ENCODE measurements at places on chromosomes 5 and 9. TPM values are rescaled to one million over a fixed set of nuclear protein-coding genes. Genes with fewer than 3 reads are reported as not detected.

Gene ARHGEF37
- 1.7 TPM for total RNA-seq

DNA sequence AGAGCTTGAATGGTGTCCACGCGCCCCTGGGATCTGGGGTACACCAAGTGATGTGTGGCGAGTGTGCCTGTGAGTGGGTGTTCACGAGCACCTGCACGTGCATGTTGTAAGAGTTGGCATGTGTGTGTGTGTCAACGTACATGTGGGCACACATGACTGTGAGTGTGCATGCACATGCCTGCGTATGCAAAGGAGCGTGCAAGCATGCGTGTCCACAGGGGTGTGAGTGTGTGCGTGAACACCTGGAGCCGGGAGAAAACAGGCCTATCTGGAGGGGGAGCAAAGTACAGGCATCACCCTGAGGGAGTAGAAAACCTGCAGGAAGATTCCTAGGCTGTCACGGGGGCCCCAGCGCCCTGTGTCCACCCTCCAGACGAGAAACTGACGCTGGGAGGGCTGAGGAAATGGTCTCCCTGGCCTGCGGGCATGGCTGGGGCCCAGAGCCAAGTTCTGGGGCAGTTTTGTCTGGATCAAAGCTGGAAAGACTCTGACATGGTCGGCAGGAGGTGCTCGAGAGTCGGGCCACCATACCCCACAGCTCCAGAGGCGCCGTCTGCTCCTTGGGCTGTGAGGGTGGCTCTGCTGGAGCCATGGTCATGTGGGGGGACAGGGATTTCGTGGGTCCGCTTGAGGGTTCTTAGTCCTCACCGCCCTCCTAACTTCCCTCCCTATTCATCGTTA lies 31.8 kb downstream of the PTGES start:
- peaks cover 8% of the 10 kb centered on the region for H3K4me1 ChIP-seq
- DNase-seq, result no peak
- H3K27me3 ChIP-seq, result no peaks in the 10 kb centered on the region
- no peak overlapping the region for H3K27ac ChIP-seq
- H3K4me3 ChIP-seq, result no peak overlapping the region

GRCh38 chr9:124857533-124858162 lies 4.1 kb downstream of the RPL35 start:
- H3K27ac ChIP-seq, result no peak overlapping the region
- H3K27me3 ChIP-seq, result no peaks in the 10 kb centered on the region
- peaks cover 25% of the 10 kb centered on the region for H3K4me1 ChIP-seq
- peaks cover 50% of the 10 kb centered on the region for H3K36me3 ChIP-seq
- no peak overlapping the region for H3K4me3 ChIP-seq

DNA sequence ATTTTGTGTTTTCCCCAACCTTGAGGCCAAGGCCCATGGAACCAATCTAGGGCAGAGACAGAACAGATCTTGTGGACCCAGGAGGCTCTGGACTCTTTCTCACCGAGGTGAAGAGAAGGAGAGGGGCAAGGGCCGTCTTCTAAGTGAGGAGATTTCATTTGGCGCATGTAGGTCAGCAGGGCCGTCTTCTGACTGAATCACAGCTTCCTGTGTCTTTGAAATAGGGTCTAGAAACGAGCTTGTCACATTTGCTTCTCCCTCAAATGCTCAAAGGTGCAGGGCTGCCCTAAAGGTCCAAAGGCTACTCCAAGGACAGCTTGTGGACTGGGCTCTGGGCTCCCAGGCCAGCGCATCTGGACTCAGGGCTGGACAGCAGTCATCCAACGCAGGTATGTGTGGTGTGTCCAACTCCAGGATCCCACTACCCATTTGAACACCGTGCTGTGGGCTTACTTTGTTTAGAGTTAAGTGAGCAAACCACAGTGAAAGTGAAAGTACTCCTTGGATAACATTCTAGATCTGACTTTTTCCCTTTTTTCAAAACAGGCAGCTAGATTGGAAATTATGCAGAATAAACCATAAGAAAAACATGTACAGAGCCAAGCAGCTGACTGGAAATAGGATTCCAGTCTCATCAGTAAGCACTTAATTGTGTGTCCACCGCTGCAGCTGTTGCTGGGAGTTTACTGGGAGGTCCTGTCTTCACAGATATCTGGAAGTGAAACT lies 357.0 kb downstream of the GADD45G start:
- H3K4me3 ChIP-seq, result no peak overlapping the region
- no peak for DNase-seq
- no peaks in the 10 kb centered on the region for H3K36me3 ChIP-seq
- no peaks in the 10 kb centered on the region for H3K27me3 ChIP-seq
- no peak overlapping the region for H3K27ac ChIP-seq

DNA sequence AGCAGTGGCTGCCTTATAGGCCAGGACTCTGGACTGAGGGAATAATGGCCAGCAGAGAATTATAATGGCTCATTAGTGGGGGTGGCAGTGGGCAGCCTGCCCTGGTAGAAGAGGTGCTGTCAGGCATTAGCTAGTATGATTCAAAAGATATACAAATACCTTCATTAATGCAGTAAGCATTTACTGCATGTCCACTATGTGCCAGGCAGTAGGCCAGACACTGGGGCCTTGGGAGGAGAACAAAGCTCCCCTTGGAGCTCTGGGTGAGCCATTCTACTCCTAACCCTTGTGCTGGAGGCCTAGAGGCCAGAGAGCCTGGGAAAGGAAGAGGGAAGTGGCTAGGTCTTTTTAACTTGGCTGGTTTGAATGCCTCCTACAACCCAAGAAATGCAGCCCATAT lies 2.0 kb upstream of the GARNL3 start:
- no peak overlapping the region for H3K27ac ChIP-seq
- no peak for DNase-seq
- H3K36me3 ChIP-seq, result no peaks in the 10 kb centered on the region
- H3K27me3 ChIP-seq, result no peaks in the 10 kb centered on the region
- no peak overlapping the region for H3K4me3 ChIP-seq
- H3K4me1 ChIP-seq, result peaks cover 19% of the 10 kb centered on the region

DNA sequence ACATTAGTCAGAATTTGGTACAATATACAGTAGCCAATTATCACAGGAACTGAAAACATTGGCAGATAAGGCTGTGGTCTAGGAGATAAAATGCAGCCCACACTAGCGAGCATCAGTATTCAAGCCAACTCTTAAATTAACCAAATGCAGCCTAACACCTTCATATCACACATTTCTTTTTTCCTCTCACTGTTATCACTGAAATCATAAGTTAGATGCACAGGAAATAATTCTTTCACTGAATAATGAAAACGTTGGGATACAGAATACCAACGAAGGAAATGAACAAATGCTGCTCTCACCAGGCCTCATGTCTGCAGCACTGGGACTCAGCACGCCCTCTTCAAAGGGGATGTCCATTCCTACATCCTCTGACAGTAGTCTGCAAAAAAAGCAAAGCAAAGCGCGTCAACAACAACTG lies 109.1 kb upstream of the PCA3 start:
- H3K4me3 ChIP-seq, result no peak overlapping the region
- H3K27me3 ChIP-seq, result no peaks in the 10 kb centered on the region
- no peaks in the 10 kb centered on the region for H3K36me3 ChIP-seq
- H3K27ac ChIP-seq, result no peak overlapping the region
- H3K4me1 ChIP-seq, result no peaks in the 10 kb centered on the region
- no peak for DNase-seq

DNA sequence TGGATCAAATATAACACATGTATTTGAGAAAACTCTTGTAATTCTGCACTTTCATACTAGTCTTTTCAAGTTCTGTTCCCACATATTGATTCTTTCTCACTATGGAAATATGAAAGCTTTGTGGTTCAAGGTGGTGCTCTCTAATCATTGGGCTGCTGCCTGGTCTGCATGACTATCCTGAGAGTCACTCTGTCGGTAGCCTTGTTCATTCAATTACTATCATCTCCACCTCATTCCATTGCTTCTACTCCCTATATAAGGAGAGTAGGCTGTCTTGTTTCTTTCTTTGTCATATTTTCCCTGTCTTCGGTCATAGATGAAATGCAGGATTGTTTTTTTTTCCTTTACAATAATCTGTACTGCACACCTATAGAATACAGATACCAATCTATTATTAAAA lies 341.4 kb upstream of the ACTBL2 start:
- H3K4me1 ChIP-seq, result peaks cover 14% of the 10 kb centered on the region
- H3K27me3 ChIP-seq, result no peaks in the 10 kb centered on the region
- no peaks in the 10 kb centered on the region for H3K36me3 ChIP-seq
- H3K4me3 ChIP-seq, result no peak overlapping the region

Gene REEP2
- 14.6 TPM for total RNA-seq

Gene MACIR
- 23.4 TPM for total RNA-seq

- no peak overlapping the region for H3K27ac ChIP-seq
- no peaks in the 10 kb centered on the region for H3K36me3 ChIP-seq
- no peak for DNase-seq
- no peaks in the 10 kb centered on the region for H3K4me1 ChIP-seq
- no peaks in the 10 kb centered on the region for H3K27me3 ChIP-seq
Measured at GRCh38 chr5:27830546-27830945, 792.2 kb upstream of the CDH9 start.

DNA sequence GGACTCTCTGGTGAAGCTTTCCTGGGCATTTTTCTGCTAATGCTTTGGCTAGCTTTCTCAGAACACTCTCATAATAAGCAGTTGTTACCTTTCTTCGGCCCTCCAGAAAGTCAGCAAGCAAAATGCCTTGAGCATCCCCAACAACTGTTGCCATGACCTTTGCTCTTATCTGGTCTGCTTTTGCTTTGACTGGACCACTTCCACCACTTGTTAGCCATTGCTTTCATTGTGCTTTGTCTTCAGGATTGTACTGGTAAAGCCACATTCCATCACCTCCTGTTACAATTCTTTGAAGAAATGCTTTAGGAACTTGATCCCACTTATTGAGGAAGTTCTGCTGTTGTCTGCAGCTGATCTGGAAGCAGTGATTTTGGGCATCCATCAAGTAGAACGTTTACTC lies 35.7 kb downstream of the RAD50 start:
- DNase-seq, result no peak
- H3K36me3 ChIP-seq, result peaks cover 51% of the 10 kb centered on the region
- no peak overlapping the region for H3K4me3 ChIP-seq

DNA sequence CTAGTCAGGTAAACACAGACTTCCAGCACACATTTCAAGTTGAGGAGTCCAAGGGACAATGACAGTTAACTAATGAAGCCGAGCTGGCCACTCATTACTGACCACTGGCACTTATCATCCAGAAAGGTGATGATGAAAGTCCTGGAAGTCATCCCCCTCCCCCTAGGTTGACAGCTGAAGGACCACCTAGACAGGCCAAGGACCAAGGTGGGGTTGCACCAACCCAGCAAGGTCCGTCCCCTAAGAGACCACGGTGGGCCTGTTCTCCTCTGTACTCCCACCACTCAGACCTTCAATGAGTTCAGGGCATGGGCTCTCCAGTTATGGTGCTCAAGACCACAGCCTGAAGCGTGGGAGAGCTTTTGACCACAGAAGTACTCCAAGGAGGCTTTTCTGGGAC lies 13.2 kb downstream of the P4HA2 start:
- no peaks in the 10 kb centered on the region for H3K27me3 ChIP-seq
- no peak for DNase-seq
- no peak overlapping the region for H3K27ac ChIP-seq
- H3K36me3 ChIP-seq, result no peaks in the 10 kb centered on the region
- H3K4me3 ChIP-seq, result no peak overlapping the region
- H3K4me1 ChIP-seq, result no peaks in the 10 kb centered on the region

GRCh38 chr5:113384782-113385285 lies 50.0 kb downstream of the TSSK1B start:
- peaks cover 7% of the 10 kb centered on the region for H3K4me1 ChIP-seq
- no peaks in the 10 kb centered on the region for H3K36me3 ChIP-seq
- H3K4me3 ChIP-seq, result no peak overlapping the region
- peaks cover 8% of the 10 kb centered on the region for H3K27me3 ChIP-seq
- no peak overlapping the region for H3K27ac ChIP-seq

GRCh38 chr5:162372256-162372655 lies 304.7 kb downstream of the GABRG2 start:
- no peaks in the 10 kb centered on the region for H3K27me3 ChIP-seq
- no peak for DNase-seq
- H3K27ac ChIP-seq, result no peak overlapping the region

Gene LCN1
- total RNA-seq, result not detected

Gene CYLC2
- total RNA-seq, result not detected

Gene SEMA5A
- 0.20 TPM for total RNA-seq

Gene BTNL3
- total RNA-seq, result not detected

DNA sequence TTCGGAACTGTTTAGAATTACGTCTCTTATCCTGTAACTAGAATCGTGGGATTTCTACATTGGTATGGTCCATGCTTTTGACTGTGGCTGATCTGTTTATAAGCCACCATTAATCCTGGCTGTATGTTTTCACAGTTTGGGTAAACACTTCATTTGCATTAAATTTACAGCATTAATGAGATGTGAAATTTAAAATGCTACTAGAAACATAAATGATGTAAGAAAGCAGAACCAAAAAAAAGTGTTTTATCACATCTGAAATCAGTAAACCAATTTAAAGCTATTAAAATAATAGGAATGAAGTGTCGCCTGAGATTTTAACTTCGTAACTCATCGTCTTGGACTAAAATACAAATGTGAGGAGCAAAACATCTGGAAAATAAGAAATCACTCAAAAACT lies 201.7 kb downstream of the NFIB start:
- peaks cover 8% of the 10 kb centered on the region for H3K36me3 ChIP-seq
- H3K4me3 ChIP-seq, result no peak overlapping the region
- H3K4me1 ChIP-seq, result no peaks in the 10 kb centered on the region
- DNase-seq, result no peak

- H3K4me1 ChIP-seq, result no peaks in the 10 kb centered on the region
- no peak for DNase-seq
- no peak overlapping the region for H3K27ac ChIP-seq
Measured at GRCh38 chr5:143176048-143176447, 227.4 kb downstream of the NR3C1 start.

Gene SOHLH1
- not detected for total RNA-seq

DNA sequence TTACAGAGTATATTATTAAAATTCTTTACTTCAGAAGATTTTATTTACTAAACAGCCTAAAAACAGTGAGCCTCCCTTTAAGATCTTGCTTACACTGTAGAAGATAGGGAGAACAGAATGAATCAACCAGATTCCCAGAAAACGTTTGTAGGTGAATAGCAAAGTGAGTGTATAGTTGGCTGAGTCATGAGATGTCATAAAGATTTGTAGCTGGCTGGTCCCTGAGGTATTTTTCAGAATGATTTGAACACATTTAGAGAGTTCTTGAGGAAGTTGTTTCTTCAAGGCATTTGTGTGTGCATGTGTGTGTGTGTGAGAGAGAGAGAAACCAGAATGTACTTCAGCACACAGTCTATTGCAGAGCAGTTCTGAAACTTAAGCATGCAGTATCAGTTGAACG lies 159.4 kb upstream of the PRR16 start:
- H3K4me1 ChIP-seq, result no peaks in the 10 kb centered on the region
- H3K27me3 ChIP-seq, result no peaks in the 10 kb centered on the region
- H3K4me3 ChIP-seq, result no peak overlapping the region

GRCh38 chr9:130896233-130897014 lies at the start of gene QRFP:
Gene QRFP (minus strand): TSS chr9:130896812. CDS start chr9:130893838, 2,974 bp downstream.
- peaks cover 3% of the 10 kb centered on the region for H3K36me3 ChIP-seq
- H3K27ac ChIP-seq, result no peak within 1 kb of the TSS
- no peak for DNase-seq

DNA sequence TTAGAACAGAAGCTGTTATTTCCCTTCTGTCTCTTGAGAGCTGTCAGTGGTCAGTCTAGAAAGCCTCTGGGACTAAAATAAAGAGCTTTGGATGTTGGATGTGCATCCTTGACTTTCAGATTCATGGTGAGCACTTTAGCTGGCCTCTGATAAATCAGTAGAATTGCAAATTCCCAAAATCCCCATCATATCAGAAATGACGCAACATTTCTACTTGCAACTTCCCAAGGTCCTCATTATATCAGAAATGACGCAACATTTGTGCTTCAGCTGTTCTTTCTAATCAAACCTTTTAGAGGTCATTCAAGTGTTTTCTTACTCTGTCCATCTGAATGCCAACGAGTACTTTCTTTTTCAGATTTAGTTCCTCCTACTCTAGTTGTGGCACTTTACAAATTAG lies 167.3 kb upstream of the MOCS2 start:
- H3K27ac ChIP-seq, result no peak overlapping the region
- no peaks in the 10 kb centered on the region for H3K4me1 ChIP-seq
- H3K36me3 ChIP-seq, result no peaks in the 10 kb centered on the region

All from A673 (cell line).